ENCODE measurements at places on chromosomes 12 and 14. TPM values are rescaled to one million over a fixed set of nuclear protein-coding genes. Genes with fewer than 3 reads are reported as not detected.

The IL23A gene
- 0.32 TPM for total RNA-seq

The ZNF891 gene
- total RNA-seq, result 1.2 TPM

The TAS2R42 gene
- total RNA-seq, result not detected

The GPRC5A gene
- 12.5 TPM for total RNA-seq

The WASHC3 gene
- 22.6 TPM for total RNA-seq

DNA sequence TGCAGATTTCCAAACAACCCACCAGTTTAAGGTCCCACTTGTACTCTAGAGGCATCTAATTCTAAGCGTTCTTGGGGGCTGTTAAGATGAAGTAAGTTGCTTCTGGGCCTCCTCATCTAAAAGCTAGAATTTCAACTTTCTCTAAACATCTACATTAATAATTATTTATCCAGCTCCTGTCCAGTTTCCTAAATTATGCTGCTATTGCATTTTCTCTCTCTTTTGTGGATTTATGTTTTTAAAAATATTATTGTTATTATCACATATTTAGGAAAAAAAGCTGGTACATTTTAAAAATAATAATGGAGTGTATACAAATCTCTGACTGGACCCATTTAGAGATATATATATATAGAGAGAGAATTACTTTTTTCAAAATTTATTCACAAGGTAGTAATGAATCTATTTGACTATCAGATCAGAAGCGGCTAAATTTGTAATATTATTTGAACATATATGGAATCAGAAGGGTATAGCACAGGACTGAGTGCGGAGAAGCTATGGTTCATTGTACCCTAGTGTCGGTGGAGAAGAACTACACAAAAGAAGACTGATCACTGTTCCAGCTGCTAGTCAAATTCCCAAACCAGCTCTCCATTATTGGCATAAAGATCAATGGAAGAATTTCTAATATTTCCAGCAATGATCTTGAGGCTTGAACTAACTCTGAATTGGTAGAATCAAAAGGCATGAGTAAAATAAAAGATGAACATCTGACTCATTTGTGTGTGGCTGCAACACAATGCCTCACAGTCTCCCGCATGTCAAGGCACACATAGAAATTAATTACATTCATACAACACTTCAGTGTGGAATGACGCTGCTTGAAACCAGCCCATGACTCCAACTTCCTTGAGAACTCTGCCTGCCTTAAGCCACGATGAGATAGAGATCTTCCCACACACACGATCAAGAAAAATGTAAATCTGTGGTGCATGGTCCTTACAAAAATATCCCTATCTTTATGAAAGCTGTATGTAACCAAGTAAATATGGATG lies 433.4 kb upstream of the OR4E1 start:
- DNase-seq, result no peak

- DNase-seq, result peak; percentile 83
Measured at GRCh38 chr14:78921856-78922255, 751.7 kb downstream of the NRXN3 start.

GRCh38 chr14:73748858-73749357 lies 34.7 kb upstream of the PNMA1 start:
- no peak for DNase-seq

DNA sequence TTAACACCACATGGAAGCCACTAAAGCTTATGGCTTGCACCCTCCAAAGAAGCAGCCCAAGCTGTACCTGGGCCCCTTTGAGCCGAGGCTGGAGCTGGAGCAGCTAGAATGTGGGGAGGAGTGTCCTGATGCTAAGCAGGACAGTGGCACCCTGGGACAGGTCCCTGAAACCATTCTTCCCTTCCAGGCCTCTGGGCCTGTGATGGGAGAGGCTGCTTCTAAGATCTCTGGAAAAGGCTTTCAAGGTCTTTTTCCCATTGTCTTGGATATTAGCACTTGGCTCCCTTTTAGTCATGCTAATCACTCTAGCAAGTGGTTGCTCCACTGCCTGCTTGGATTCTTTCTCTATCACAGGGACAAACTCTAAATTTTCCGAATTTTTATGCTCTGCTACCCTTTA lies 40.9 kb downstream of the OSBPL8 start:
- DNase-seq, result no peak

GRCh38 chr14:71933001-71933587 lies 865 bp downstream of the RGS6 start:
- no peak for DNase-seq

- peak; percentile 66 for DNase-seq
Measured at GRCh38 chr14:94481468-94482131, 5.6 kb upstream of the SERPINA9 start.

DNA sequence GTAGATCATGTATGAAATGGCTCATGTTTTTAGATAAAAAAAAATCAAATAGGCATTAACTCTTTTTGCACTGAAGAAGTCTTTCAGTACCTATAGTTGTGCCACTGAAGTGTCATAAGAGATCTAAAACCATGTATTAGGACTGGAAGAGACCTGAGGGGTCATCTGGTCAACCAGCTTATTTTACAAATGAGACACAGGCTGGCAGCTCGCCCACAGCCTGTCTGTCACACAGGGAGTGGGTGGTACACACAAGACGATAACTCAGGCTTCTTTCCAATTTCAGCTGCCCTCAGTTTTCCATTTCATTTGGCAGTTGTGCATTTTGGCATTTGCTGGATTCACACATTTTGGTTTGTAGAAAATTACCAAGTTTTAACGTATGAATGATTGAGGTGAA lies 34.7 kb downstream of the C12orf75 start:
- DNase-seq, result no peak

- no peak for DNase-seq
Measured at GRCh38 chr12:77003914-77004313, 61.5 kb downstream of the E2F7 start.

GRCh38 chr14:68268197-68268596 lies 448.6 kb downstream of the RAD51B start:
- DNase-seq, result no peak
